Smooth muscle cell of bladder (primary cell): ENCODE measurements at places on chromosomes 2 and 18. TPM values are rescaled to one million over a fixed set of nuclear protein-coding genes. Genes with fewer than 3 reads are reported as not detected.

IL1RL1 gene
- 0.14 and 0.18 TPM in 2 replicates for total RNA-seq

HOXD4 gene
- under 0.01 and 0.18 TPM in 2 replicates for total RNA-seq

UCN gene
- total RNA-seq = 0.14 and 0.83 TPM in 2 replicates

RAMP1 gene
- 10.1 and 10.5 TPM in 2 replicates for total RNA-seq

GAD1 gene
- 0.09 and 0.28 TPM in 2 replicates for total RNA-seq

GPR45 gene
- not detected in 2 replicates for total RNA-seq

RBFA gene
- 15.6 and 18.7 TPM in 2 replicates for total RNA-seq

VAMP8 gene
- total RNA-seq = 1.8 and 3.0 TPM in 2 replicates

SLC23A3 gene
- total RNA-seq = 0.57 and 2.4 TPM in 2 replicates

UGT1A3 gene
- not detected in 2 replicates for total RNA-seq

FNDC4 gene
- 11.9 and 14.0 TPM in 2 replicates for total RNA-seq

TDRD15 gene
- not detected in 2 replicates for total RNA-seq

LIMS4 gene
- total RNA-seq = 1.1 TPM in 2 replicates

CD226 gene
- total RNA-seq = 0.85 and 1.2 TPM in 2 replicates

PRKCE gene
- total RNA-seq = 11.1 and 11.4 TPM in 2 replicates

LIMS3 gene
- total RNA-seq = 2.8 and 5.2 TPM in 2 replicates

SYT4 gene
- total RNA-seq = not detected in 2 replicates

TRABD2A gene
- 4.7 and 6.4 TPM in 2 replicates for total RNA-seq

IL18RAP gene
- not detected in 2 replicates for total RNA-seq

MAL gene
- not detected in 2 replicates for total RNA-seq

SGO2 gene
- 2.1 TPM in 2 replicates for total RNA-seq

TUBA3E gene
- not detected in 2 replicates for total RNA-seq

KCNE4 gene
- 27.2 and 43.9 TPM in 2 replicates for total RNA-seq

SULT6B1 gene
- total RNA-seq = not detected in 2 replicates

FIGN gene
- 0.43 and 0.65 TPM in 2 replicates for total RNA-seq

LOXL3 gene
- total RNA-seq = 34.4 and 57.5 TPM in 2 replicates

HOXD11 gene
- 0.14 and 0.18 TPM in 2 replicates for total RNA-seq

SETBP1 gene
- total RNA-seq = 0.85 and 2.8 TPM in 2 replicates

HMSD gene
- total RNA-seq = under 0.01 TPM in 2 replicates

RAD51AP2 gene
- not detected in 2 replicates for total RNA-seq

DUSP2 gene
- total RNA-seq = 0.28 and 1.8 TPM in 2 replicates
